ENCODE measurements at places on chromosomes 6 and 20.

DNA sequence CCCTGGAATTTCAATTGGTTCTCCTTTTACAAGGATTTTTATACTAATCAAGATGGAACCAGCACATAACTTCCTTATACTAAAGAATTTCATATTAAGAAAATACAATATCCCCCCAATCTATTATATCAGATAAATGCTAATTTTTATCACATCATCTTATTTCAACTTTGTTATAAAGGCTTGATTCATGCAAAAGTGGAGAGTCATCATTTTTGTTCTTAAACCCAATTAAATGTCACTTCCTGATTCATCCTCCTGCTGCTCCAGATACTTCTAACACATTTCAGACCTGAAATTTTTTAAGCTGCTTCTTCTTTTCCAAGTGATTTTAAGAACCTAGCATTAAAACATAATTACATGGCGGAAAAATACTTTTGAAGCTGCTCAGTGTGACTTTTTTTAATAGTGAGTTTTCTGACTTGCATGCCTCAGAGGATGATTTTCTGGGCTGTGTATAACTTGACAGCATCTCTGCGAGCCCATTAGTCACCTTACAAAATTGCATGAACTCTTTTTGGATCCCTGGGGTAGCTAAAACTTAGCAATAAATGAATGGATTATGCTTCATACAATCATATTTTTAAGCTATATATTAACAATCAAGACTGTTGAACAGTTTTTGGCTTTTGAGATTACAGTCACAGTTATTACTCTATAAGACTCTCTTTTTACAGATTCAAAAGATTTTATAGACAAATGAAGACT is 134.1 kb downstream of the ELOVL4 start:
- DNase-seq = peak; percentile 16
- H3K27ac ChIP-seq = no peak overlapping the region
- H3K36me3 ChIP-seq = no peaks in the 10 kb centered on the region
- H3K27me3 ChIP-seq = no peaks in the 10 kb centered on the region

- no peak for DNase-seq
- H3K27me3 ChIP-seq = peaks cover 3% of the 10 kb centered on the region
- H3K4me3 ChIP-seq = no peak overlapping the region
- H3K36me3 ChIP-seq = no peaks in the 10 kb centered on the region
- no peak overlapping the region for H3K27ac ChIP-seq
Observed at GRCh38 chr6:5936140-5936539, 70.6 kb downstream of the NRN1 start.

GRCh38 chr6:84242265-84242664 is 14.8 kb upstream of the CEP162 start:
- H3K4me3 ChIP-seq = no peak overlapping the region
- no peak for DNase-seq
- H3K4me1 ChIP-seq = no peaks in the 10 kb centered on the region
- no peaks in the 10 kb centered on the region for H3K36me3 ChIP-seq
- no peak overlapping the region for H3K27ac ChIP-seq

DNA sequence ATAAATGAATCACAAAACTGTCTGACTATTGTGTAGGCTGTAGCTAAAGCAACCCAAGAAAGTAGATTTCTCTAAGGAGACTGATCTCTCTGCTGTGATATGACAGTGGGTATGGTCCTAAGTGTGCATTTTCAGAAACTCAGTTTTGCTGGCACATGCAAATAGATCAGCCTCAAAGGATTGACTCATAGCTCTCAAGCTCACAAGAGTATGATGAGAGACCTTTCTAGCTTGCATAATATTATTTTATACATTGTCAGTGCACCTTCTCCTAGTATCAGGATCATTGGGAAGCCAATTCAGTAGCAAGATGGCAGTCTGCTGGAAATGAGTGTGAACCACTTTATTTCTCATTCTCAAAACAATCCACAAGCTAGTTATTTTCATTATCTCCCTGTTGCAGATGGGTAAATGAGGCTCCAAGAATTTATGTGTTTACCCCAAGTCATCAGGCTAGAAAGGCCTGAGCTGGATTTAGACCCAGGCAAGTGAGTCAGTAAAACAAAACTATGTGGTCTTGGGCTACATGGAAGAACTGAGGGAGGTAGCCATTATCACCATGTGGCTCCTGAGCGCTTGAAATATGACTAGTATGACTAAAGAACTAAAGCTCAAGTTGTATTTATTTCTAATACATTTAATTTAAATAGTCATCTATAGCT is 27.9 kb upstream of the PLCB4 start:
- no peak overlapping the region for H3K27ac ChIP-seq
- H3K4me3 ChIP-seq = no peak overlapping the region

DNA sequence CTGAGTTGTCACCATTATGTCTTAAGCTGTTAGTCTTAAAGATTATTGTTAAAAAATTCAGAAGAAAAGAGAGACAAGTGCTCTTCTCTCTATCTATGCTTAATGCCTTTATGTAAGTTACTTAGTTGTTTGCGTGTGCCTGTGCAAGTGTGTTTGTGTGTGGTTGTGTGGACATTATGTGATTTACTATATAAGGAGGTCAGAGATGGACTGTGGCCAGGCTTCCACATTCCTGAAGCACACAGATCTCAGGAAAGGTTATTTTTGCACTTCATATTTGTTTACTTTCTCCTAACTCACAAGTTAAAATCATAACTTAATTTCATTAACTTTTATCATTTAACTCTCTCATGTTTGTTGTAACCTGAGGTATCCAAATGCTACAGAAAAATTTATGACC is 14.5 kb downstream of the ENPP4 start:
- H3K27ac ChIP-seq = no peak overlapping the region
- H3K4me3 ChIP-seq = no peak overlapping the region
- no peaks in the 10 kb centered on the region for H3K27me3 ChIP-seq
- no peaks in the 10 kb centered on the region for H3K36me3 ChIP-seq
- H3K4me1 ChIP-seq = no peaks in the 10 kb centered on the region

DNA sequence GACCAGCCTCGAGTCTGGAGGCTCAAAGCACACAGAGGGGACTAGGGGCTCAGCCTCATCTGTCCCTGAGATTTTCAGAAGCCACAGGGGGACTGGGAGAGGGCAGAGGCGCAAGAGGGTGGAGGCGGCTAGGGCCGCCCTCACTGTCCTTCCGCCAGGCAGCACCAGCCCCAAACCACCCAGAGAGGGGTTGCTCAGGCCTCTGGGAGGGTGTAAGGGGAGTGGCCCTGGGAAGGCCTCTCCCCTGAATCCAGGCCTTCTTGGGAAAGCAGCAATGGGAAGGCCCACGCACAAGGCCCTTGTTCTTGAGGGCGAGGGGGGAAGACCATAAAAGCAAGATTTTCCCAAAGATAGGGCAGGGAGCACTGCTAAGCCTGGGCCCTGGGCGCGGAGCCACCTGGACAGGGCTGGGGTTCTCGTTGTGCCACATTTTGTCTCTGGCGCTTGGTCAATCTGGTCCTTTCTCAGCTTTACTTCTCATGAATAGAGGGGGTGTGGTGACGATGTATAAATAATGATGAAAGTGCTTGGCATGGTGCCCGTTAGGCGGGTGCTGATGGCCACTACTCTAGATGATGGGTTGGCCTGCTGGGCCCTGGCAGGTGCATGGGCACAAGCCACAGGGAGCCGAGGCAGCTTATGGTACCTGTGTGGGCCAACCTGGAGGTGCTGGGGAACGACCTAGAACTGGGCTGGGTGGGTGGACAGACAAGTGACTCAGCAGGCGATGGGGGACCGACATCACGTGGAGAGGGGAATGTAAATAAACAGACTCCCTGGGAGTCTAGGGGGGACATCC is 4.8 kb downstream of the SAMD10 start:
- H3K36me3 ChIP-seq = no peaks in the 10 kb centered on the region
- no peak for DNase-seq

GRCh38 chr6:143449714-143450452 is 612 bp downstream of the ADAT2 start:
- no peaks in the 10 kb centered on the region for H3K27me3 ChIP-seq
- peak overlapping the region; percentile 76 for H3K27ac ChIP-seq
- peak; percentile 59 for DNase-seq
- H3K4me3 ChIP-seq = peak overlapping the region; percentile 95

- H3K4me3 ChIP-seq = peak within 1 kb of the TSS; percentile 46
- H3K36me3 ChIP-seq = no peaks in the 10 kb centered on the region
- peak; percentile 91 for DNase-seq
- H3K27ac ChIP-seq = no peak within 1 kb of the TSS
Observed at GRCh38 chr6:45327956-45328522, at the start of gene RUNX2. TSS of gene RUNX2 (plus strand) at chr6:45328330. CDS start at chr6:45328727, 397 bp downstream.

DNA sequence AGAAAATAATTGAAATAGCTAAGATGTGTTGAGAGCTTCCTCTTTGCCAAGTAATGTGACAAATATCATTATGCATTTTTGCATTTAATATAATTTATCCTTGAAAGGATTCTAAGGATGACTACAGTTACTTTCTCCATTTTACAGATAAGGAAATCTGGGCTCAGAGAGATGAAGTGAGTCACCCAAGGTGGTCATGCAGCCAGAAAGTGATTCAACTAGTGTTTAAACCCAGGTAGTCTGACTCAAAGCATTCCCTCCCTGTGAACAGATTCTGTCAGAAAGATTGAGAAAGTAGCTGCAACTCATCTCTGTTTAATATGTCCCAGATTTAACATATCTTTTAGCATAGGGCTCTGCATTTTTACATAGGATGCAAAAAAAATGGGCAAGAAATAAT is 28.1 kb downstream of the NRSN1 start:
- no peaks in the 10 kb centered on the region for H3K36me3 ChIP-seq
- H3K27me3 ChIP-seq = no peaks in the 10 kb centered on the region
- H3K27ac ChIP-seq = no peak overlapping the region
- DNase-seq = no peak
- no peaks in the 10 kb centered on the region for H3K4me1 ChIP-seq

GRCh38 chr20:38127920-38128528 is 37.0 kb downstream of the TGM2 start:
- no peak overlapping the region for H3K4me3 ChIP-seq
- H3K36me3 ChIP-seq = peaks cover 4% of the 10 kb centered on the region
- H3K27ac ChIP-seq = no peak overlapping the region
- no peaks in the 10 kb centered on the region for H3K27me3 ChIP-seq
- peaks cover 23% of the 10 kb centered on the region for H3K4me1 ChIP-seq
- DNase-seq = no peak

Measured in fibroblast of lung (primary cell).